ENCODE measurements at places on chromosomes 5 and 9. TPM values are rescaled to one million over a fixed set of nuclear protein-coding genes. Genes with fewer than 3 reads are reported as not detected.

- DNase-seq: no peak
These were observed 29.8 kb upstream of the GNE start for GRCh38 chr9:36288070-36288469.

DNA sequence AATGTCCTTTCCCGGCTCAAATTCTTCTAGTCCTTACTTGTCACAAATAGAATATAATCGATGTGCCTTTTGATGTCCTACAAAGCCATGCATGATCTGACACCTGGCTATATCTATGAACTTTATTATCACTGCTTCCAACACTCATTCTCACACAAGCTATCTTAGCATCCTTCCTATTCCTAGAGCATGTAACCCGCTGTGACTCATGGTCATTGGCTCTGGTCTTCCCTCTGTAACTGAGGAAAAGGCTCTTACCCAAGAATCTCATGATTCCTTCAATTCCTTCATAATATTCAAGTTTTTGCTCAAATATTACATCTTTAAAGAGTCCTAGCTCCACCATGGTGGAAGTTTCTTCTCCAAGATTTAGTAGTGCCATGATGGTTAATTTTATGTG is 480.0 kb upstream of the PAPPA start:
- no peak for DNase-seq

DNA sequence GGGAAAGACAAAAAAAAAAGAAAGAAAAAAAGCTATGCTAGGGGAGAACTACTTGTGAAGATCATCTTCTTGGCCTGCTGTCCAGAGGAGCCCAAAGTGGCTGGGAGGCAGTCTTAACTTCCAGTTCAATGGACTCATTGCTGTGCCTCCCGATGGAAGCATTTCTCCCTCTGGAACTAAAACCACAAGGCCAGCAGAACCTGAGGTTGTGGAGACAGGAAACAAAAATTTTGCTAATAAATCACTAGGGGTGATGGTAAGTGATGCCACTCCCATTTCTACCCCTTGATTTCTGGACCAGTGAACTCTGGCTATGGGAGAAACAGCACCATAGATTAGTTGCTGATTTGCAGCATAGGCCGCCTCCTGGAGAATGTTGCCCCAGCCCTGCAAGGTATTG is 123.4 kb upstream of the NFIL3 start:
- DNase-seq: no peak

DNA sequence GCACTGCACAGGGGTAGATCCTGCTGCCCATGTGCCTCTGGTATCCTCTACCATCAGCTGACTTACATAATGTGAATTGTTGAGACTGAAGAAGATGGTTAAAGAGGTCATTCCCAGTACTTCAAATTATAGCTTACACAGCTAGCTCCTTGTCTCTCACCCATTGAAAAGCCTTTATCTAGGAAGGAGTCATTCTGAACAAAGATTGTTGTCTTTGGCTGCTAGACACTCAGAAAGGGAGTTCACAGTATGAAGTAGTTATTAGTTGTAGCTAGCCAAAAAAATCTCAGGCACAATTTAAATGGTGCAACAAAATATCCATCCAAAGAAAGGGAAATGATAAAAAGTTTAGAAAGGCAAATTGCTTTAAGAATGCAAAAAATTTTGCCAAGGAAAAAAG is 102.0 kb upstream of the NREP start:
- no peak for DNase-seq

The PCDH12 gene
- 6.2 TPM for polyA plus RNA-seq

The CCDC171 gene
- polyA plus RNA-seq: 3.7 TPM

The RAD17 gene
- polyA plus RNA-seq: 28.6 TPM

The PGM5 gene
- polyA plus RNA-seq: 26.4 TPM
